NCI-H345 (cell line): ENCODE measurements at places on chromosomes 6 and 20.

DNA sequence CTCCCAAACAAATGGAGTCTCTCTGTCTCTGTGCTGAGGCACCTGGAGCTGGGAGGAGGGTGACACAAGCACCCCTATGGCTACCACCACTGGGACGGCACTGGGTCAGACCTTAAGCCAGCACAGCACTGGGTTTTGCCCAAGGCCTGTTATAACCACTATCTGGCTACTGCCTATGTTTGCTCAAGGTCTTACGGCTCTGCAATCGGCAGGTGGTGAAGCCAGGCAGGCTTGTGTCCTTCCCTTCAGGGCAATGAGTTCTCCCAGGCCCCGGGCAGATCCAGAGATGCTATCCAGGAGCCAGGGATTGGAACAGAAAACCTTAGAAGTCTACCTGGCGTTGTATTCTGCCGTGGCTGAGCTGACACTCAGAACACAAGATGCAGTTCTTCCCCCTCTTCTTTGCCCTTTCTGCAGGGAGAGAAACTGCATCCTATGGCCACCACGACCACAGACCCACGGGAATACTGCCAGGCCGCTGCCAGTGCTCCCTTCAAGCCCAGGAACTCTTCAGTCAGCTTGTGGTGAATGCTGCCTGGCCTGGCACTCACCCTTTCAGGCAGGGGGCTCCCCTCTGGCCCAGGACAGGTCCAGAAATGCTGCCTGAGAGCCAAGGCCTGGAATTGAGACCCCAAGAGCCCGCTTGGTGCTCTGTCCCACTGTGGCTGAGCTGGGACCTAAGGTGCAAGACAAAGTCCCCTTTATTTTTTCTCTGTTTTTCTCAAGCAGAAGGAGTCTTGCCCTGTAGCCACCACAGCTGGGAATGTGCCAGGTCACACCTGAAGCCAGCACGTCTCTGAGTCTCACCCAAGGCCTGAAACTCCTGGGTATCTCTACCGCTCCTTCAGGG, 67.0 kb upstream of the FRMD1 start:
- DNase-seq = no peak

DNA sequence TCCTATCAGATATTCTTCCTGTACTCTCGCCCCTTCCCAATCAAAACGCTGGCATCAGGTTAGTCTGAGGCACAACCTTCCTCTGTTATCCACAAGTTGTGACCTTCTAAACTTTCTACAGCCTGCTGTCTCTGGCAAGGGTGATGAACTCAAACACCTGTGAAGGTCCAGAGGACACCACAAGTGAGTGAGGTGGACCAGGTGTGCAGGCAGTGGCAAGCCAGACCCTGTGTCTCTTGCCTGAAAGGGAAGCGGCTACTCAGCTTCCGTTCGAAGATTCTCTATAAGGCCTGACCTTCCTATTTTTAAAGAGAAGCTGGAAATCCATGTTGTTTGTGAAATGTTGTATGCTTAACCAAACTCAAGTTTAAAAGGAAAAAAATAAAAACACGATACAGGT, 36.8 kb downstream of the GCM1 start:
- no peak for DNase-seq

DNA sequence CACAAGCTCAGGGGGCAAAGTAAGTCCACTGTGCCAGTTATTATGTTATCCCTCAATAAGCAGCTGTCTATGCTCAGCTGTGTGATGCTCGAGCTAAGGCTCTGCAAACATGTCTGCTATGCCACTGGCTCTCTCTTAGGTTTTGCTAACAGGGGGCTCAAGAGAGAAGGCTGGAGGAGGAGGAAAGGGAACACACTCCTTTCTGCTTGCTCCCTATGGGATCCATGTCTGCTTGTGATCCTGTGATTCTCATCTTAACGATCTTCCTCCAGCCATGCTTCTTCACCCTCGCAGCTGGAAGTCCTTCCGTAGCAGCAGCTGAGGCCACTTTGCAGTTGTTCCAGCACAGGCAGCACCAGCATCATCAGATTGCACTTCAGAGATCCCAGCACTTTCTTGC, 37.0 kb upstream of the IGF2R start:
- DNase-seq = no peak

DNA sequence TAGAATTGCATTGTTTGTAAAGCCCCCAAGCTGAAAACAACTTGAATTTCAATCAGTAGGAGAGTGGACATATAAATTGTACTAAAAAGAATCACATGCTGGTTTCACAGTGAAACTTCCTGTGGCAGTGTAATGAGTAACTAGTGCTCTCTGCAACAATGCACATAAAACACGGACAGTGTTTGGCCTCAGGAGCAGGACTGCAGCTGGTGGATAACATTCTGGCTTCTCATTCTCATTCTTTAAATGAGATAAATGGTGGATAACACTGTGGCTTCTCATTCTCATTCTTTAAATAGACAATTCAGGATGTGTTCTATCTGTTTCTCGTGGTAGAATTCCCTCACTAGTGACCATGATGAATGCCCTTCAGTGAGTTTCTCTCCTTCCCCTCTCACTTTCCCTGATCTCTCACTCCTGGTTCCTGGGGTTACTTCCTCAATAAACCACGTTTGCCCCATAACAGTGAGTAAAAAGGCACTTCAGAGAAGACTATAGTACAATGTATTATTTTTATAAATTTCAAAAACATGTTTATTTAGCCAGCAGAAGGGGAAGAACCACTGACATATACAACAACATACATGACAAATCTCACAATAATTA, 59.9 kb downstream of the SLC22A2 start:
- DNase-seq = no peak

DNA sequence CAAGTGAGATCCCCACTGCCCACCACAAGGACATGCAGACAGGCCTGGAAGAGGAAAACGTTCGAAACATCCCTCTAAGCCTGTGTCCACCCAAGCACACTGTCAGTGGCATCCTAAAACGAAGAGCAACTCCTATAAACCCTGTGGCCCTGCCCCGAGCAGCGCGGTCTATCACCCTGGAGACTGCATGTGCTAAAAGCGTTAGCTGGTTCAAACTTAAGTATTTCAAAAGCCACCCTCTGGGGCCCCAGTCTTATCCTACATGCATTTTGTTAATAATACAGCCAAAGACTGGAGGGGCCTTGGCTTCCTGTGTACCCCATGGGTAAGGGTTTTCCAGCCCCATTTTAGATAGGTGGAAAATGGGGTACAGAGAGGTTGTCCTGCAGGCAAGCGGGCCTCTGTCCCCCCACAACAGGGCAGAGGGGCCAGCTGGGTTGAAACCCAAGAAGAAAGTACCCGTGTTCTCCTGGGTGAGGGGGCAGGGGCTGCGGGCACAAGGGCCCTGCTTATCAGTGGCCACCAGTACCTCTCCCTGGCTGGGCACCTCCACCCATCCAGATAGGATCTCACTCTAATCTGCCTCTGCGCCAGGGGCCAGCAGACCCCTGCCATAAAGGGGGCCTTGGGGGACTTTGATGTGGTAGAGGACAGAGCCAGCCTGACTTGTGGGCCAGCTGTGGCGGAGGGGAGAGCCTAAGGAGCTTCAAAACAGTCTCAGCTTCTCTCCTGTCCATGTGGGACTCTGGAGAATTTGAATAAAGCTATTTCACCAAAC, 28.3 kb downstream of the PREX1 start:
- no peak for DNase-seq

GRCh38 chr20:36102809-36103596, 51.5 kb upstream of the EPB41L1 start:
- DNase-seq = no peak

DNA sequence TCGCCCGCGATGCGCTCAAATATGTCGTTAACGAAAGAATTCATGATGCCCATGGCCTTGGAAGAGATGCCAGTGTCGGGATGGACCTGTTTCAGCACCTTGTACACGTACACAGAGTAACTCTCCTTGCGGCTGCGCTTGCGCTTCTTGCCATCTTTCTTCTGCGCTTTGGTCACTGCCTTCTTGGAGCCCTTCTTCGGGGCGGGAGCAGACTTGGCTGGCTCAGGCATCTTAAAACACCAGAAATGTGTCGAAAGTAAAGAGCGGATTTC, 36.4 kb downstream of the HFE start:
- no peak for DNase-seq

DNA sequence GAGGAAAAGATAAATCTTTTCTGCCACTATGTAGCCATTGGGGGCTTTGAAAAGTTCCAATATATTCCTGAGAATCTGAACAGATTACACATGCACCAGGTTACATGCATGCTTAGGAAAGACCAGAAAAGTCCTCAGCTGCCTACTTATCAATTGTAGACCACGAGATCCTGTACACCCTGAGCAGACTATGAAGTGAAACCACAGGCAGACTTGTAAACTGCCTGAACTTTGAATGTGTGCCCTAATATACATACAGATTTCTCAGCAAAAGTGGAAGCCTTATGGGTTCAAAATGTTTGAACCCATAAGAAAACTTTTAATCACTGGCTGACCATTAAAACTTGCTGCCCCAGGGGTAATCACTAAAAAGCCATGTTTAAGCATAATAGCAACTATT, 273.5 kb upstream of the RUNX2 start:
- DNase-seq = no peak

DNA sequence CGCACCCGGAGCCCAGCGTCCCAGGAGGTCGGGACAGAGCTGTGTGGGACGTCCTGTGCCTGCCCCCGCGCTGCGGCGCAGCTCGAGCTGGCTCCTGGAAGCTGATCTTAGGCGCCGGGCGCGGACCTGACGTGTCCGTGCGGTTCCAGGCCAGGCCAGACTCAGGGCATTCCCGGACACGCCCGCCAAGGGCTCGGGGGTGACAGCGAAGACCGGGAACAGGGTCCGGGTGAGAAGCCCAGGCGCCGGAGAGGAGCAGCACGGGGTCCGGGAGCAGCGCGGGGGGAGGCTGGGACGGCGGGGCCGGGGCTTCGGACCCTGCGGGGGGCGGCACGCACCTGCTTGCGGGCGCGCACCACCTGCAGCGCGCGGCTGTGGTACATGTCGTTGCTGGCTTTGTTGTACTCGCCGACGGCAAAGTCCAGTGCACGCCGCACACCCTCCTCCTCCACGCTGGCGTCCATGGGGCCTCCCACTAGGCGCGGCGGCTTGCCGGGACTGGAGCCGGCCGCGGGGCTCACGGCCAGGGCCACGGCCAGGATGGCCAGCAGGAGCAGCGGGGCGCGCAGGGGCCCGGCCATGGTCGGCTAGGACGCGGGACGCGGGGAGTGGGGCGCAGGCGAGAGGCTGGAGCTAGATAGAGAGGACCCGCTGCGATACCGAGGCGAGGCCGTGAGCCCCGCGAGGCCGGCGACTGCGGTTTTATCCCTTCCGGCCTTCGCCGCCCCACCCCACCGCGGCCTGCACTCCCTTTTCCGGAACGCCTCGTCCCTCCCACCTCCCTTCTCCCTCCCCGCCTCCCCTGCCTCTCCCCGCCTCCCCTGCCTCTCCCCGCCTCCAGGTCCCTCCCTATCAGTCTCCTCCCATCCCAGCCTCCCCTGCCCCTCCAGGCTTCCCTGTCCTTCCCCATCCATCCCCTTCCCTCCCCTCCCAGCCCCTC, at the start of gene CST3:
CST3 (minus strand) TSS at position 674 of the 940 bp plus-strand sequence; CDS start at position 581, 93 bp downstream.
- DNase-seq = peak; percentile 92

GRCh38 chr6:158161566-158162254, 6.4 kb downstream of the SERAC1 start:
- no peak for DNase-seq

DNA sequence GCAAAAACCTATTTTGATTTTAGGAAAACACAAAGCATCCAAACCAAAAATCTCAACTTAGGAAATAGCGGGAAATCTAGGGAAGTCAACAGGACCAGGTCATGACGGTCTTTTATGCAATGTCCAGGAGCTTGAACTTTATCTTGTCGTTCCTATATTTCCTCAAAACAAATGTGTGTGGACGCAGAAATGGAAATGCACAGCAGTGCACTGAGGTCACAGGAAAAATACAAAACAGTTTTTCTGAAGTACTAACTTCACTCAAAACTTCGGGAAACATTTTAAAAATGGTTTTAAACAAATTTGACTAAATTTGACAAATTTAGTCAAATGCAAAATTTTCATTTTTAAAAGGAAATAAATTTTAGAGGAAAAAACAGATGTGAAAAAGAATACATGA, 5.5 kb upstream of the SLC17A2 start:
- no peak for DNase-seq

DNA sequence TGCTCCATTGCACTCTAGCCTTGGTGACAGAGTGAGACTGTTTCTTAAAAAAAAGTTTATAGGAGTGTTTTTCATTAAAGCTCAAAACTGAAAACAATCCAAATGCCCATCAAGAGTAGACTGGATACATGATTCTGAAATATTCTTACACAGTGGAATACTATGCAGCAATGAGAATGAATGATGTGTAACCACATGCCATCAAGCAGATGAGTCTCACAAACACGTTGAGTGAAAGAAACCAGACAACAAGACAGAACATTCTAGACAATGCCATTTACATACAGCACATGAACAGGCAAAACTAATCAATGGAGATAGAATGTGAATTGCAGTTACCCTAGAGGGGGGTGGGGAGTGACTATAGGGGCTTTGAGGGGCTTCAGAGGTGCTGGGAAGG, 72.4 kb downstream of the TOX2 start:
- no peak for DNase-seq

DNA sequence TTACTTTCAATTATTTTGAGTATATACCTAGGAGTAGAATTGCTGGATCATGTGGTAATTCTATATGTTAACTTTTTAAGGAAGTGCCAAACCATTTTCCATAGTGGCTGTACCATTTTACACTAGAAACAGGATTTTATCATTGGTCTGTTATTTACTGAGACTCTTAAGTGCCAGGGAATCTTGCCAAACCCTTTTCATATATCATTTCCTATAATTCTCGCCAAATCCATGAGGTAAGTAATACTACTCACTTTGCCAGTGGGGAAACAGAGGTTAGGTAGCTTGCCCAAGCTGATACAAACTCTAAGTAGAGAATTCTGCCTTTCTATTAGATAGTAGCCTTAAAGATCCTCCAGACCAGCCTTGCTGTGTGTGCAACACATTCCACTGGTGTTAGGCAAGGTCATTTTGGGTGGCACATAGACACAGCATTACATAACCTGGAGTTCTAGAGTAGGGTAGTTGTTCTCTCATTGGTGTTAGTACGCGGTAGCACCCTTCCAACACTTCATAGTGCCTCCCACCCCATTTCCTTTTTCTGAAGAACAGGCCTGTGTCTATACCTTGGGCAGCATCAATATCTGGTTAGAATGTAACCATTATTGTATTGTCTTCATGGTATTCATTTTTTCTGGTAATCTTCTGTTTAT, 65.5 kb downstream of the ARID1B start:
- DNase-seq = no peak

- DNase-seq = no peak
Measured at GRCh38 chr6:159108426-159108985, 60.7 kb upstream of the FNDC1 start.

- peak; percentile 51 for DNase-seq
Measured at GRCh38 chr6:31718265-31718664, 3.1 kb downstream of the LY6G6D start.

- DNase-seq = peak; percentile 73
Measured at GRCh38 chr6:25623879-25624278, 28.1 kb upstream of the SCGN start.

GRCh38 chr6:152982904-152983636, at the start of gene FBXO5:
FBXO5 (minus strand) TSS chr6:152983041; CDS start chr6:152982959, 82 bp downstream.
- DNase-seq = peak; percentile 98

GRCh38 chr6:52538252-52538900, 38.5 kb downstream of the TRAM2 start:
- no peak for DNase-seq

GRCh38 chr20:32636283-32636682, 37.5 kb downstream of the C20orf203 start:
- DNase-seq = no peak
